ENCODE measurements at places on chromosomes 1 and 21. TPM values are rescaled to one million over a fixed set of nuclear protein-coding genes. Genes with fewer than 3 reads are reported as not detected.
A peak's percentile ranks its signal among the peaks of the same experiment; 100 is the strongest.

DNA sequence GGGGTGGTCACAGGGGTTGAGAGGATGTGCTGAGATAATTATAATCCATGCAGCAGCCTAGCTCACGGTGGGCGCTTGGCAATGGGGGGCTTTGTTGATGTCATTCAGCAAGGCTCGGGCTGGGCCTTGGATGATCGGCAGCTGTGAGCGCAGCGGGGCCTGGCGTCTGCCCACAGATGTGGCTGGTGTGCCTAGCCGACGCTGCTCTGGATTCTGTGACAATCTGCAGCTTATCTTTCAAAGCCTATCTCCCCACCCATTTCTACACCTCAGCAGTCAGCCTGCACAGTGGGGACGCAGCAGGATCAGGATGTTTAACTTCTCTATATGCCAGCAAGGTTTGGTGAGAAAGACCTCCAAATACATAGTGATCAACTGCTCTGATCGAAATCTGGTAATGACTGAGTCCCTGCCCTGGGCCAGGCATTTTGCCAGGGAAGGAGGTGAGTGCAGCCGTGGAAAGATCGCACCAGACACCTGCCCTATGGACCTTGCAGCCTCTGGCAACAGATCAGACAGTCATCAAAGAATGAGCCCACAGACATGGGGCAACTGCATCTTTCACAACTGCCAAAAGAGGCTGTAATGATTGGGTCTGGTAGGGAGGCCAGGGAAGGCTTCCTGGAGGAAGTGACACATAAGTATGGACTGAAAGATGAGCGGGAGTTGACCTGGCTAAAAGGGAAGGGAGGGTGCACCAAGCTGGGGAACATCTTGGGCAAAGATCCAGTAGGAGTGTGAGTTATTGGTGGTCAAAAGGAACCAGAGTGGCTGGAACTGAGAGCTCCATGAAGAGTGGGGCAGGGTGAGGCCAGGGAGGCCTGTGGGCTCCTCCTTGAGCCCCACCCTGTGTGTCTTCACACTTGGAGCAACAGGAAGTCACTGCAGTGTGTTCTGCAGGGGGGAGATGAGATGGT is 35.3 kb downstream of the EPHB2 start:
- H3K4me1 ChIP-seq = peaks cover 3% of the 10 kb centered on the region
- H3K36me3 ChIP-seq = no peaks in the 10 kb centered on the region
- no peak for DNase-seq
- H3K27ac ChIP-seq = no peak overlapping the region

DNA sequence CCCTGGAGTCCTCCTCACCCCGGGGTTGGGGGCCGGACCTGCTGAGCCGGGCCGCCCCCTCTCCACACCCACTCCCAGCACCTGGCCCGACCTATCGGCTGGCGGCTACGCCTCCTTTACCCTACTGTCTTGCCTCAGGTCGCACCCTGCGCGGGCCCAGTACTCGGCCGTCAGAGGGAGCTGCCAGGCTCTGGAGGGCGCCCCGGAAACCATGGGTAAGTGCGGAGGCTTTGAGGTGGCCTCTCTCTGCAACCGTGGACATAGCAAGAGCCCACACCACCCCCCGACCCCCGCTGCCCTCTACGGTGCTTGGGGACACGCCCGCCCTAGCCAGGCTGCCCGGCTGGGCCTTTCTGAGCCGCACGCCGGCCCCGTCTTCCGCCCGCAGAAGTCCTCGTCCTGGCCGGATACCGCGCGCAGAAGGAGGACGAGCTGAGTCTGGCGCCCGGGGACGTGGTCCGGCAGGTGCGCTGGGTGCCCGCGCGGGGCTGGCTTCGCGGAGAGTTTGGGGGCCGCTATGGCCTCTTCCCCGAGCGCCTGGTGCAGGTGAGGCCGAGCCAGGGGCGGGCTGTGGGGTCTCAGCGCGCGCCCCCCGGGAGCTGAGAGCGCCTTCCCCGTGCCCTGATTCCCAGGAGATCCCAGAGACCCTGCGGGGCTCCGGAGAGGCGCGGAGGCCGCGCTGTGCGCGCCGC is at the start of gene SH3D21:
SH3D21 (plus strand) TSS at position 159 of the 692 bp plus-strand sequence; CDS start at position 212, 53 bp downstream.
- peak within 1 kb of the TSS; percentile 95 for H3K4me3 ChIP-seq
- peak; percentile 71 for DNase-seq
- no peaks in the 10 kb centered on the region for H3K27me3 ChIP-seq

- peaks cover 13% of the 10 kb centered on the region for H3K4me1 ChIP-seq
- H3K36me3 ChIP-seq = peaks cover 46% of the 10 kb centered on the region
- H3K27me3 ChIP-seq = no peaks in the 10 kb centered on the region
These were observed 53.2 kb downstream of the TRIM33 start for GRCh38 chr1:114457675-114458236.

HAO2 gene
- total RNA-seq = not detected

- peaks cover 27% of the 10 kb centered on the region for H3K4me1 ChIP-seq
- H3K27ac ChIP-seq = peak overlapping the region; percentile 49
- H3K4me3 ChIP-seq = no peak overlapping the region
- H3K27me3 ChIP-seq = no peaks in the 10 kb centered on the region
- peak; percentile 32 for DNase-seq
- peaks cover 3% of the 10 kb centered on the region for H3K36me3 ChIP-seq
These were observed 48.9 kb downstream of the CHML start for GRCh38 chr1:241591317-241591716.

DNA sequence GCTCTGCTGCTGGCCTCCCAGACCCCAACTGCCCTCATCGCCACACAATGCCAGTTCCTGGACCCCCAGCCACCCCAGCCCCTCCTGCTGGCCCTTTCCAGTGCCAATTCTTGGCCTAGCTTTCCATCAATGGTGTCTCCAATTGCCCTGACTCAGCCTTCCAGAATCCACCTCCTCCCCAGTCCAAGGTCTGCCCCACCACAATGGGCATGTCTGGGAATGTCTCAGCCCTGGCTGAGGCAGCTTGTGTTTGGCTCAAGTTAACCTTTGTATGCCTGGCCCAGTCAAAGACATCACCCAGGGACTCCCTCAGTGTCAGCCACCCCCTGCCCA is 16.4 kb downstream of the ALDH4A1 start:
- H3K36me3 ChIP-seq = no peaks in the 10 kb centered on the region
- H3K4me3 ChIP-seq = no peak overlapping the region
- no peaks in the 10 kb centered on the region for H3K4me1 ChIP-seq
- no peaks in the 10 kb centered on the region for H3K27me3 ChIP-seq
- DNase-seq = no peak

DNA sequence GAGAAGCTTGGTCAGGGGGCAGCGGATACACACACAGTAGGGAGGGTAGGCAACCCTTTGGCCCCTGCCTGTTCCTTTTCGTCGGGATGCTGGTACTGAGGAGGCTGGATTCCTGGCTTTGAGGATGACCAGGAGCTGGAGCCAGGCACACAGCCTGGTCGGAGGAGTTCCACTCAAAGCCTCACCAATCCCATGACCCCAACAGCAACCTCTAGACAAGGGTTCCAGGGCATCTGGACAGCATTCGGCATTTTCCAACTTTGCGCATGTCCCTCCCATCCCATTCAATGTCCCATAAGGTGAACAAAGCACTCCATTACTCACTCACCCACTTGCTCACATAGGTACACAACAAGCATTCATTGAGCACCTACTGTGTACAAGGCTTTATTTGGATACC is 42.6 kb upstream of the HMGB4 start:
- no peak for DNase-seq
- no peak overlapping the region for H3K4me3 ChIP-seq
- peaks cover 11% of the 10 kb centered on the region for H3K27me3 ChIP-seq
- H3K4me1 ChIP-seq = no peaks in the 10 kb centered on the region
- no peaks in the 10 kb centered on the region for H3K36me3 ChIP-seq

PADI6 gene
- total RNA-seq = not detected

CASZ1 gene
- 5.5 TPM for total RNA-seq

KPRP gene
- total RNA-seq = not detected

CTSK gene
- total RNA-seq = 1.4 TPM

GRCh38 chr1:24297852-24298232 is 21.3 kb upstream of the GRHL3 start:
- no peaks in the 10 kb centered on the region for H3K36me3 ChIP-seq
- H3K27ac ChIP-seq = no peak overlapping the region
- H3K4me3 ChIP-seq = no peak overlapping the region
- peaks cover 20% of the 10 kb centered on the region for H3K27me3 ChIP-seq
- no peaks in the 10 kb centered on the region for H3K4me1 ChIP-seq

DNA sequence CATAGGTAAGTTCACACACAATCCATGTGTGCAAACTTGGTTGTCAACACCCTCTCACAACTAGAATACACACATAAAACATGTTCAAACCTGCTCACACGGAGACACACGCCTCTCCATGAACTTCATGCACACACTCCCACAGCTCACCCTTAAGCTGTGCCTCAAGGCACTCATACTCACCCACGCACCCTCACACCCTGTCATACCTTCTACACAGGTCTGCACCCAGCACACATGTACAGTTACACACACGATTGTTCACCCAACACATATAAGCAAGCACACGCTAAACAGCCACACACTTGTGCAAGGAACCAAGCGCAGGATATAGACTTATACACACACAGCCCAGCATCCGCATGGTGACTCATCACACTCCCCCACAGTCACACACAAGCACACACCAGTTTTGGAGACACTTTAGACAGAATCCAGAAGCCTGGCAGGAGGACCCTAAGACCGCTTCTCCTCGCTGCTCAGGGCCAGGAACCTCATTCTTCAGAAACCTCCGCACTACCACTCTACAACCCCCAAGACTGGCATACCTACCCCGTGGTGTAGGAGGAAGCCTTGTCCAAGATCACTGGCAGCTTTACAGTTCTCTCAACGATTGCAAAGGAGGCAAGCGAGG is 58.7 kb upstream of the ZC3H12A start:
- no peaks in the 10 kb centered on the region for H3K4me1 ChIP-seq
- H3K27ac ChIP-seq = no peak overlapping the region
- H3K4me3 ChIP-seq = no peak overlapping the region
- H3K36me3 ChIP-seq = no peaks in the 10 kb centered on the region
- no peak for DNase-seq
- H3K27me3 ChIP-seq = peaks cover 7% of the 10 kb centered on the region

TTLL7 gene
- 0.76 TPM for total RNA-seq

DNA sequence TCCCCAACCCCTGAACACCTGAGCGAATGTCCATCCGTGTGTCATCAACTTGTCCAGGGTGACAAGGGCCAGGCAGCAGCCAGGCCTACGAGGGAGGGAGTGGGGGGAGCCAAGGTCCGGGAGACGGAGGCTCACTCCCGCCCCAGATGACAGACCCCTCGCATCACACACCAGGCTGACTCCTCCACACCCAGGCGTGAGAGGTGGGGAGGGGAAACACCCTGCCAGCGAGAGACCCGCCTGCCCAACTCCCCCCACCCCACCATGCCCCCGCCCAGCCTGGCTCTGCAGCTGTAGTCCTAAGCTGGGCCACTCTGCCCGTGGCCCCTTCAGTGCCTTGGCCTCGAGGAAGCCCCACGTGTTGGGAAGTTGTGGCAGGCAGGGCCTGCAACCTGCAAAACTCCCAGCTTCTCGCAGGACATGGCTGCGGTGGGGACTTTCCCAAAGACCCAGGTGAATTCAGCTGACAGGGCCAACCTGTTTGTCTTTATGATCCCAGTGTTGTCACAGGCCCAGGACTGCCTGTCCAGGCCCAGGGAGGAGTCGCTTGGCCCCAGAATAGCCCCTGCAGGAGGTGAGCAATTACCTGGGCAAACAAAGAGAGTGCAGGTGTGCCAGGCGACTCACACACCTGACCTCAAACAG is 62.9 kb downstream of the RIPK4 start:
- no peak overlapping the region for H3K4me3 ChIP-seq
- peaks cover 2% of the 10 kb centered on the region for H3K36me3 ChIP-seq
- no peak overlapping the region for H3K27ac ChIP-seq

- no peaks in the 10 kb centered on the region for H3K36me3 ChIP-seq
- H3K27me3 ChIP-seq = peaks cover 17% of the 10 kb centered on the region
These were observed 22.5 kb downstream of the WNT3A start for GRCh38 chr1:228029281-228029680.

DNA sequence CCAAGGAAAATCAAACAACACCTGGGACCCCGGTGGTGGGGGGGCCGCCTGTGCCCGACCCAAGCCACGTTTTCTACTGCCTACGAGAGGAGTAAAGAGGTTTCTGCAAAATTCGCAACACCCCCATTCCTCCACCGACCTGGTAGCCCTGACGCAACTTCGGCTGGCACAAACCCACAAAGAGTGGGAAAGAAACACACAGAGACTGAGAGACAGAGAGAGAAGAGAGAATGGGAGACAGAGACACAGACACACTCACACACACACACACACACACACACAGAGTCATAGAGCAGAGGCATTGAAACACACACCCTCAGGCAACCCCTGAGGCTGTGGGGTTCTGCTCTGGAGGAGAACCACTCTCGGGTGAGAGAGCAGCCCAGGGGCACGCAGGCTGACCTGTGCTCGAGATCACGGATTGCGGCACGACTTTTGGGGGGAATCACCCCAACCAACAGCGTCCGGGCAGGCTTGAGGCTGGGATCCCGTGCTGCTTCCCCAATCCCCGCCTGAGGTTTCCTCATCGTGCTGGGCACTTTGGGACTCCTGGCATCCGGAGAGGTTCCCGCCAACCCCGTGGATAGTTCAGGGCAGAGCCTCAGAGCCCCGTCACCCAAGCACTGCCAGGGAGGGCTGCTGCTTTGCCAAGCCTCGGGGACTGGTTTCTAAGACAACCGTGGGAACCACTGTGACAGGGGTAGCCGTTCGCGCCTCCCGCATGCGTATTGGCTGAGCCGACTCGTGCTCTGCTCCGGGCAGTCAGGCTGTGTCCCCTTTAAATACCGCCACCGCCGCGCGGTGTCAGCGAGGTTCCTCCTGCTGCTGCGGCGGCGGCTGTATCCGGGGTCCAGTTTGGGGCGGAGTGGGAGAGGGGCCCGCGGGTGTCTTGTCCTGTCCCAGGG is 682.4 kb upstream of the TPTE start:
- no peak for DNase-seq
- H3K27me3 ChIP-seq = no peaks in the 10 kb centered on the region
- H3K36me3 ChIP-seq = peaks cover 4% of the 10 kb centered on the region
- H3K4me1 ChIP-seq = no peaks in the 10 kb centered on the region
- no peak overlapping the region for H3K4me3 ChIP-seq
- no peak overlapping the region for H3K27ac ChIP-seq

- H3K4me3 ChIP-seq = no peak overlapping the region
- H3K36me3 ChIP-seq = no peaks in the 10 kb centered on the region
- DNase-seq = no peak
- H3K27ac ChIP-seq = no peak overlapping the region
These were observed 44.5 kb downstream of the DMRTA2 start for GRCh38 chr1:50378770-50379169.

DNA sequence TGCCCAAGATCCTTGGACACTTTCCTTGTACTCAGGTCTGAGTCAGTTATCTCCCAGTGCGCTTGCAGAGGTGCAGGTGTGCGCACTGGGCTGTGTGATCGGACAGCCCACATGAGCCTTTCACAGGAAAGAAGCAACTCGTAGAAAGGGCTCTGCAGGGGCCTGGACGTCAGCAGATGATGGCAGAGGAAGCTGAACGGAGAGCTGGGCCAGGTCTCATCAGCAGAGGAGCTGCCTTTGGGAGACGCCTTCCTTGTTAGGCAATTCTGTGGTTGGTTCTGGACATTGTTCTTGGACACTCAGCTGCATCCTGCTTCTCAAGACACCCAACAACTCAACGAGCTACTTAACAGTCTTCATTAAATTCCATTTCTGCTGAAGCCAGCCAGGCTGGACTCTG is 7.5 kb upstream of the PROK1 start:
- H3K36me3 ChIP-seq = no peaks in the 10 kb centered on the region
- no peaks in the 10 kb centered on the region for H3K27me3 ChIP-seq
- DNase-seq = no peak

Measured in activated CD4-positive, alpha-beta memory T cell treated with anti-CD3 and anti-CD28 coated beads for 36 hours (primary cell).